ENCODE measurements at places on chromosomes 1 and 21.

DNA sequence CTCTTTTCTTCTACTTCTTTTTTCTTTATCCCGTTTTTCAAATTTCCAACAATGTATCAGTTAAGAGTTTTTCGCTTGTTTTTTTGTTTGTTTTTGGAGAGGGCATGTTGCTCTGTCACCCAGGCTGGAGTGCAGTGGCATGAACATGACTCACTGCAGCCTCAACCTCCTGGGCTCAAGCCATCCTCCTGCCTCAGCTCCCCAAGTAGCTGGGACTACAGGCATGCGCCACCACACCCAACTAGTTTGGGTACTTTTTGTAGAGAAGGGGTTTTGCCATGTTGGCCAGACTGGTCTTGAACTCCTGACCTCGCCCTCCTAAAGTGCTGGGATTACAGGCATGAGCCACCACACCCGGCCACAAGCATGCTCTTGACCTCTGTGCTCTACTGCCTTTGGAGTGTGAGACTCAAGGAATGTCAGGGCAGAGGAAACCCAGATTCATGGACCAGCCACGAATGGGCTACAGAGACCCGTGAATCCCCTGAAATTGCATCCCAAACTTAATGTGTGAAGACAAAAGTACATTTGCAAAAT lies 65.1 kb upstream of the HSD17B7 start:
- no peak for DNase-seq

DNA sequence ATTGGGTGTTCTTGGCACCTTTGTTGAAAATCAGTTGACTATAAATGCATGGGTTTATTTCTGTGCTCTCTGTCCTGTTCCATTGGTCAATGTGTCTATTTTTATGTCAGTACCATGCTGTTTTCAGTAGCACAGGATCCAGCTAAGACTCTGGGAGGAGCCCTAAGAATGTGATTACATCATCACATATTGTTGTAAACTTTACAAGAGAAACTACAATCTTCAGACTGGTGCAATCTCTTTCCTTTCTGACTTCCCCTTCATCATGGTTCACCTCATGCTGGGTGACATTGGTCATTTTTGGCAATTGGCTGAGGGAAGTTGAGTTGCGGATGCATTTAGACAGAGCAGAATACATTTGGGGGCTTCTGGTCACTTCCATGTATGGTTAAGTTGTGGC lies 88.4 kb downstream of the C21orf91 start:
- DNase-seq = peak; percentile 52

DNA sequence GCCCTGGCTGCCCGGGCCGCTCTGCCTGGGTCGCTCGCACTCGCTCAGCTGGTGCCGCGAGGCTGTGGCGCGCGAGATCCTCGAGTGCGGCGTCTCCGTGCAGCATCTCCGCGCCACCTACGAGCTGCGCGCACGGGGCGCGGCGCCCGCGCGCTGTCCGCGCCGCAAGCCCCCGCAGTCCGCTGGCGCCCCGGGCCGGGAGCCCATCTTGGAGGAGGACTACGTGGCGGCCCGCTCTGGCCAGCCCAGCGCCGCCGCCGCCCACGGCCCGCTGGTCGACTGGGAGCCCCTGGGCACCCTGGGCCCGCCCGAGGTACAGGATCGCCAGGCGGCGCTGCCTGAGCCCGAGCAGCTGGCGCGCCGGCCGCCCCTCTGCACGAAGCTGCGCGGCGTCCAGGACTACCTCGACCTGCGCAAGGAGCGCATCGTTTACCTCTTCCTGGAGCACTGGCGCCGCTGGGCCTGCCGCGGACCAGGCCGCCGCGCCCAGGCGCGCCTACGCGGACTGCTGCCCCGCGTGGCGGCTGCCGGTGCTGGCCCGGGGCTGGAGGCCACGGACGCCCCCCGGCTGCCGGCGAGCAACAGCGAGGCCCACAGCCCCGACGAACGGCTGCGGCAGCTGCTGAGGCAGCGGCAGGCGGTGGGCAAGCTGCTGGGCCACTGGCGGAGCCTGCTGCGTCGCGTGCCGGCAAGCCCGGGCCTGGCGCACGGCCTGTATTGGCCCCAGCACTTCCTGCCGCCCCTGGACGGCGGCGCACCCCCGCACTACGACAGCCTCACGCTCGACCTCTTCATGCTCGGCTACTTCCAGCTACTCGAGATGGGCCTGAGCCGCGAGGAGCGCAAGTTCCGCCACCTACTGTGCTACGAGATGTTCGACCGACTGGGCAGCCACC lies 10.9 kb downstream of the TNFRSF25 start:
- DNase-seq = no peak

DNA sequence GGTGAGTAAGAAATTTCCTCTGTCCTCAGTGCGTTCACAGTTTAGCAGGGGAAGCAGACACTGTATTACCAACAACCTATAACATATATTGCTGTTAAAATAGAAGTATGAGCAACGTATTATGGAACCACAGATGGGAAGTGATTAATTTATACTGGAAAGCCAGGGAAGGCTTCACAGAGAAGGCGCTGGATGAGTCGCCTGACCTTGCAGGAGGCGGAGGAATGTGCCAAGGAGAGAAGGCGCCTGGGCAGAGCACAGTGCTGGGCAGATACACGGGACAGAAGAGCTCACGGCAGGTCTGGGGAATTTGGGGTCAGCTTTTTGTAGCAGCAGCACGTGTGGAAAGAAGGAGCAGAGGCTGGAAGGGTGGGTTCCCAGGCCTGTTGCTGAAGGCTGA lies 116.3 kb downstream of the DHRS3 start:
- DNase-seq = peak; percentile 68

DNA sequence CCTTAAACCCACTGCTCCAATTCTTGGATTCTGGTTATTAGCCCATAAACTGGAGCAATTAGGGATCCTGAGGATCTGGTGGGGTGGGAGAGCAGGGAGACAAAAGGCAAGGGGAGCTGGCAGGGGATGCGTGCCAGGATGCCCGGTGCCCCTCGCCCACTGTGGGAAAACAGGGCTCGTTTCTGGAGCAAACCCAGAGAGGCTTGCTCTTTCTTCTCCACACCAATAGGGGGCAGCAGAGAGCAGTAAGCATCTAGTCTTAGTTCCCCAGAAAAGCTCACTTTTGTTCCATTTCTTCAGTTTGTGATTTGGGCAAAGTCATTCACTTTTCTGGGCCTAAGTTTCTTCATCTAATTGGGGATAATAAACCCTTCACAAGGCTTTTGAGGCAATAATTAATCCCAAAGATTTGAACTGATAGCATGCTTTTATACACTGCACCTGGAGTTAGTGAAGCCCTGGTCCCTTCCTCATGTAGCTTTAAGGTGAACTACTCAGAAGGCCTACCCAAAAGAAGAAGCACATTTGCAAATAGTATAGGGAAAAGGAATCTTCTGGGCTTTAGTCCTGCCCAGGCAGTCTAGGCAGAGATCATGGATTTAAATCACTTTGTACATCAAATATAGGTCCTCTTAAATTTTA lies 160.6 kb upstream of the USP24 start:
- DNase-seq = no peak

- no peak for DNase-seq
Measured at GRCh38 chr1:230173187-230173975, 106.3 kb downstream of the GALNT2 start.

GRCh38 chr1:16146279-16147155 lies 9.4 kb downstream of the EPHA2 start:
- peak; percentile 94 for DNase-seq

GRCh38 chr1:209335178-209335577 lies 248.3 kb upstream of the CAMK1G start:
- no peak for DNase-seq

DNA sequence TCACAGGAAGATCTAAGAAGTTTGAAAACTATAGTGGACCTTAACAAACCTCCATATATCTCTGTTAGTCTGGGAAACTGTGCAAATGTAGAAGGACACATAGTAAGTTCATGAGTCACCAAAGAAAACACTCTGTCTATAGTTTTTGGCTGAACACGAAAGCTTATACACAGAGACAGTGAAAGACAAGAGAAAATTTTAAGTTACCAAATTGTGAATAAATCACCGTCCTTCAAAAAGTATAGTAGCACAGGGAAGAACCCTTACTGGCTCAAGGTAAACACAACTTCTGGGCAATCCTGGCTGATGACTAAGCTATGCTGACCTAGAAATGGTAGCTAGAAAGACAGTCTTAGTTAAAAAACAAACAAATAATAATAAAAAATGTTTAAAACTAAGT lies 1057.9 kb downstream of the AMY1C start:
- DNase-seq = no peak

DNA sequence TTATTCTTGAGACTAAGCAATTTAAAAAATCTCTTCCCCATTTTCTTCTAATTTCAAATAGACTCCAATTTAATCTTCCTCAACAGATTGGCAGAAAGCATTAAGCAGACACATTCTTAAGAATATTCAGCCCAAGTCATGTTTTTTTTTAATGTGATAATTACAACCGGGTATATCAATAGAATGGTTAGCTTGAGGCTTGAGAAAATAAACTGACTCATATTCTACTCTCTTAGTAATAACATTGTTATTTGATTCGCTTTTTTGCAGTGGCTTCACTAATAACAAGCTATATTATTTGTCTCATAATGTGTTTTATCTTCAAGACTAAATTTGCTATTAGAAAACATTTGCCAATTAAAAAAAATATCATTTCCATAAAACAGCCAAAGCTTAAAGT lies 488.6 kb upstream of the RGS18 start:
- no peak for DNase-seq

- DNase-seq = no peak
Measured at GRCh38 chr1:216688127-216688657, 35.0 kb downstream of the ESRRG start.

GRCh38 chr1:15083578-15083977 lies 70.0 kb upstream of the TMEM51 start:
- peak; percentile 70 for DNase-seq

GRCh38 chr1:228487336-228488124 lies at the start of gene RNF187:
RNF187 (plus strand) TSS chr1:228487382.
- DNase-seq = no peak

- DNase-seq = no peak
Measured at GRCh38 chr1:15012822-15013221, 140.7 kb upstream of the TMEM51 start.

DNA sequence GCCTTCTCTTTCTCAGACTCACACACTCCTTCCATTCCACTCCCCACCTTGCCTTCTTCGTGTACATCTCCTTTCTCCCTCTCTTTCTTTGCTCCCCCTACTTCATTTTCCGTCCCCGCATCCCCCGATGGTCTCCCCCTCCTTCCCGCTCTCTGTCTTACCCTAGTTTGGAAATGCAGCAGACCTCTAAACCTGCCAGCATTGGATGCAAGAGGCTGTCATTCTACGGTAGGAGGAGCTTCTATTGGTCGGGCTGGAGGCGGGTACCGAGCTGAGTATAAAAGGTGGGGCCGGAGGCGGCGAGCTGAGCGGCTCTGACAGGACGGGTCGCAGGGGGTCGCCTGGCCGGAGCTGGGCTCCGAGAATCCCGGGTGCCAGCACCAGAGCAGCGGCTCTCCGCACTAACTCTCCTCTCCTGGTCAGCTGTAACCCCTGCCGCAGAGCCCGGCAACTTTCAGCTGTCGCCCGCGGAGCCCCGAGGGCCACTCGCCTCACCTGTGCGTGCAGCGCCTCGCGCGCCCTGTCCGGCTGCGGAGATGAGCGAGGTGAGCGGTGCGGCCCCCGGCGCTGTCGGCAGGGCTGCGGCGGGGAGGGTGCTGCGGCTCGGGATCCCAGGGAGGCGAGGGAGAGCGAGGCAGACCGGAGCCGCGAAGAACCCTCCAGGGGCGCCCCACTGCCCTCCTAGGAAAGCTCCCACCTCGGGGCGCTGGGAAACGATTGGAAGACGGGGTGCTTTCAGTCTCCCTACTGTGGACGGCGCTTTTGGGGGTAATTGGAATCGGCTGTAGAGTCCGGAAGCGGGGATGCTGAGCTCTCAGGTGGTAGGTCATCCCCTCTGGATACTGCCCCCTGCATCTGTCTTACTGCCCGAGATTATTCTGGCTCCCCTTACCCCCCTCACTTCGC lies at the start of gene PCP4L1:
Gene PCP4L1, plus strand, starts transcription at position 307 of the 906 bp plus-strand sequence. Its CDS starts 230 bp downstream, at position 537.
- no peak for DNase-seq

- no peak for DNase-seq
Measured at GRCh38 chr1:35850051-35850450, 33.0 kb upstream of the AGO1 start.

GRCh38 chr1:56898005-56898373 lies 43.4 kb downstream of the C8A start:
- no peak for DNase-seq

GRCh38 chr1:27545271-27545670 lies 55.3 kb upstream of the WASF2 start:
- DNase-seq = no peak

- no peak for DNase-seq
Measured at GRCh38 chr1:35650416-35650815, 9.1 kb upstream of the PSMB2 start.

DNA sequence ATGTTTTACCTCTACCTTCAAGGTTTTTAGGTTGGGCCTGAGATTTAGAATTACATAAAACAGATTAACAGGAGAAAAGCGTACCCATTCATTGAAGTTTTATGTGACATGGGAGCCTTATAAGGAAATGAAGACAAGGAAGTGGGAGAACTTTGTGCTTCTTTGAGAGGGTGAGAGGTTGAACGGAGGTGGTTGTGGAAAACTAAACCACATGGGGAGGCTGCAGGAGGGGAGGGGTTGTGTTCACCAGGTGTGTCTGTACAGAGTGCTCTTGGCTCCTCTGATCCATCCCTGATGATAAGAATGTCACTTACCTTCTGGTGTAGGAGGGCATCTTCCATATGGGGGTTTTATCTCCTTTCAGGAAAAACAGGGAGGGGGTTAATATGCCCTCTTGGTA lies 2.7 kb downstream of the SLX9 start:
- no peak for DNase-seq

DNA sequence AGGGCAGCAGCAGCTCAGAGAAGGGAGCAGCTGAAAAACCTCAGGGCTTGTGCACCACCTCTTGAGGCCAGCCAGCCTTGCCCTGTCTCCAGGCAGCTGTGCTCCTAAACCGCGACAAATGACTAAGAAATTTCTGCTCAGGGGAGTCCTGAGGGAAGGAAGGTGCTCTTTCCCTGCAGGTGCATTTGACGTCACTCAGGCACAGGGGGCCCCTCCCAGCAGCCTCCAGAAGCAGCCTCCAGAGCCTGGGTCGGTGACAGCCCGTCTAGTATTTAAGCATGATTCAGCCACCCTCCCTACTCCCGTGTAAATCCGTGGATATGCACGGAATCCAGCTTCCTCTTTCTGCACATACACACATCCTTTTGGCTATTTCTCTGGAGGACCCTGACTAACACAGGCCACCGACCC lies 560.5 kb downstream of the KIF26B start:
- DNase-seq = peak; percentile 86

- no peak for DNase-seq
Measured at GRCh38 chr1:42109600-42109999, 43.6 kb upstream of the GUCA2B start.

GRCh38 chr1:197140121-197140520 lies 6.3 kb downstream of the ASPM start:
- DNase-seq = no peak

DNA sequence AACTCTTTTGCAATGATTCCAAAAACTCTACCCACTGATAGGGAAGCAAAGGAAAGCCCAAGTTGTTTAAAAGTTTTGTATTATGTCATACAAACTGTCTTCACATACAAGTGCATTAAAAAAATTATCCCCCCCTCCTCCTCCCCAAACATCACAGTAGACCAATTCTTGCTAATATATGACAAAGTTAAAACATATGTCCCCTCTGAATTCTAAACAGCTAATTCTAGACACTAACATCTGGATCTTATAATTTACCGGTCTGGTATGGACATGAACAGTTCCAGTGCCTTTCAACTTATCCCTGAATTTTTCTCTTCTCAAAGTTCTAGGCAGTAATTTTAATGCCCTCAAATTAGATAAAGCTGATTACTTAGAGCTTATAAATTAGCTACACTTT lies 13.4 kb downstream of the RIT1 start:
- no peak for DNase-seq

All from NCI-H226 (cell line).